ENCODE measurements at places on chromosomes 3 and 15.
A peak's percentile ranks its signal among the peaks of the same experiment; 100 is the strongest.

GRCh38 chr3:117409701-117410459 is 700.3 kb downstream of the TUSC7 start:
- no peak for ATAC-seq

DNA sequence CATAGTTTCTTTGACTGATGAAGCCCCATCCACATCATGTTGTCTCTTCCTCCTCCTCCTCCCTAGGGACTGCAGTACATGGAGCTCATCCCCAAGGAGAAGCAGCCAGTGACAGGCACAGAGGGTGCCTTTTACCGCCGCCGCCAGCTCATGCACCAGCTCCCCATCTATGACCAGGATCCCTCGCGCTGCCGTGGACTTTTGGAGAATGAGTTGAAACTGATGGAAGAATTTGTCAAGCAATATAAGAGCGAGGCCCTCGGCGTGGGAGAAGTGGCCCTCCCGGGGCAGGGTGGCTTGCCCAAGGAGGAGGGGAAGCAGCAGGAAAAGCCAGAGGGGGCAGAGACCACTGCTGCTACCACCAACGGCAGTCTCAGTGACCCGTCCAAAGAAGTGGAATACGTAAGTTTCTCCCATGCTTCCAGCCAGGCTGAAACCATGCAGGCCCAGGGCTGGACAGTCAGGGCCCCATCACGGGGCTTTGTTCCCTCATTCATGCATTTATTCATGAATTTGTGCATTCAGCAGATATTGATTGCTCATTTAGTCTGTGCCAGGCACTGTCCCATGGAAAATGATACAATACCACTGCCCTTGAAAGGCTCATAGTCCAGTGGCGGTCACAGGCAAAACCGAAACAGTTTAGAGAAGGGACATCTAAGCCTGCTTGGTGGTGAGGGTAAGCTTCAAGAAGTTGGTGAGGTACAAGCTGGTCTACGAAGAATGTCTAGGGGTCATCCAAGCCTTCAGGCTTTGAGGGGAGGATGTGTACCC is 47.1 kb downstream of the LMCD1 start:
- ATAC-seq: no peak

- no peak for ATAC-seq
Observed at GRCh38 chr3:162143180-162143579, 646.6 kb downstream of the OTOL1 start.

DNA sequence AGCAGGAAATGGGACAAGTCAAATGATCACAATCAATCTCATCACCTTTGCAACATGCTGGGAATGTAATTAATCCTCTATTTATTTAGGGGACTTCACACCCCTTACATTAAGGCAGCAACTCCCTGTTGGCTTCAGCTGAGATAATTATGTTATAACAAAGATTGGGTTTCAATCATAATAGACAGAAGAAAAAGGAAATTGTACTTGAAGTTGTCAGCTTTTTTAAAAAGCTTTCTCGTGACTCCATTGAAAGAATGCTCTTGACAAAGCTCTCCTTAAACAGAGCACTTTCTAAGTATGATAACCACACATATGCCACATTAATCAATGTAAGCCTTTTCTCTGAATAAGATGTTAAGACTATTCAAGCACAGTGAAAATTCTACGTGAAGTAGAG is 65.7 kb downstream of the SHQ1 start:
- ATAC-seq: no peak

DNA sequence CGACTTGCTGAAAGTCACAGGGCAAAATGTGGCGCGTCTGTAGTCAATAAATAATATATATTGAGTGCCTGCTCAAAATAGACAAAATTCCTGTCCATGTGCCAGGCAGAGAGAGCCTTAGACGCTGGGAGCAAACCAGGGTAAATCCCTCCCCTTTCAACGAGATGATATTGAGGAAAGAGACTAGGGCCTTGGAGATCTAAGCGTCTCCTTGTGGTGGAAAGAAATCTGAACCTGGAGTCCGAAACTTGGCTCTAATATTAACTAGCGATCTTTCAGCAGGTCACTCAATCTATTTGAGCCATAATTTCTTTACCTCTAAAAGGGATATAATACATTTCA is 348 bp upstream of the DPP8 start:
- ATAC-seq: peak; percentile 32

DNA sequence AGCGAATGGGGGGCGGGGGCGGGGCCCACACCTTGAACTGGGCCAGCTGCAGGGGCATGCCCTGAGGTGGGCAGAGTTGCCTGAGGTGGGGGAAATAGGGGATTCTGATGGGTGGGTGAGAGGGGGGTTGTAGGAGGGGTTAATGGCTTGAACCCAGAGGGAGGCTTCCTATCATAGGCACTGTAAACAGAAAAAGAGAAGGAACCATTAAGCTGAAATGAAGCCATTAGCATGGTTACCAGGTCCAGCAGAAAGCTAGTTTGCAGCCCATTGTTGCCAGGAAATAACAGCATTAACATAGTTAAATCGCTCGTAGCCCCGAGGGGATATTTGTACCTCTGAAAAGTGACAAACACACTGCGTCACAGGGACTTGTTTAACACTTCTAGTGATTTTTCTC is 29.0 kb downstream of the ETV5 start:
- no peak for ATAC-seq

DNA sequence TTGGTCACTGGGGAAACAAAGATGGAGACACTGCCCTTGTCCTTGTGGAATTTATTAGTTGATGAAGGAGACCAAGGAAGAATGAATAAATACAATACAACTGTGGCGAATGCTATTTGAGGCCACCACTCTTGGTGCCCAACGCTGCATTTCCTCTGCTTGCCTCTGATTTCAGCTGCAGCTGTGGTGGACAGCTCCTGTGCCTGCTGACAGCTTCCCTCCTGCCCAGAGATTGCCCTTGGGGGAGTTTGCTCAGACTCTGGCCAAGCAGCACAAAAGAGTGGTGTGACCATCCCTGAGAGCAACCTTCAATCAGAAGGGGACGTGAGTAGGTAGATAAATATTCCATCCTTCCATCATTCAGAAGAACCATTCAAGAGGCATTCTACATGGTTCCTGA is 64.6 kb upstream of the FHIT start:
- peak; percentile 65 for ATAC-seq

- ATAC-seq: no peak
Observed at GRCh38 chr15:61318301-61318700, 89.2 kb upstream of the RORA start.

DNA sequence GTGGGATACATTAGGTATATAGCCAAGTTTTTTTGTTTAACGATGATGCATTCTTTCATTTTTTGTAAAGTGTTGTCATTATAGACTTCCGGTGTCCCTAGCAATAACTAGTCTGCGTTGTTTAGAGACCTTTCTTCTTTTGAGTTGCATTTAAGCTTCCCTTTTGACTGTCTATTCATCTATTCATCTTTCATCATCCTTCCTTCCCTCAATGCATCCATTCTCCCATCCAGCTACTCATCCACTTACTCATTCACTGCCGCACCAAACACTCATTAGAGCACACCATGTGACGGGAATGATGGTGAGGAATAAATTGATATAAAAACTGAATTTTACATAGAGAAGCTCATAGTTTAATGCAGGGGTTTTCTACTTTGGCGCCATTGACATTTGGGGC is 32.9 kb downstream of the OR4F15 start:
- ATAC-seq: no peak

DNA sequence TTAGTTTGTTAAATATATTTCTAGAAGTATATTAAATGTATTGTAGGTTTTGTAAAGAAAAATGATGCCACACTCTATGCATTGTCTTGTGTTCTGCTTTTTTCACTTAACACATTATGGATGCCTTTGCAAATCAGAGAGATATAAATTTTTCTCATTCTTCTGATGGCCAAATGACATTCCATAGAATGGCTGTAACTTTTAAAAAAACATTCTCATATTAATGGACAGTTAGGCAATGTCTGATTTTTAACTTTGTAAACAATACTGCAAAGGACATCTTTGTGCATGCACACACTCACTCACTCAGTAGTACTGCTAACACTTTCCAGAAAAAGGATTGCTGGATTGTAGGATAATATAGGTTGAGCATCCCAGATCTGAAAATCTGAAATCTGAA is 195.9 kb downstream of the ITPR1 start:
- no peak for ATAC-seq

GRCh38 chr3:182214416-182214815 is 502.7 kb downstream of the SOX2 start:
- ATAC-seq: no peak

DNA sequence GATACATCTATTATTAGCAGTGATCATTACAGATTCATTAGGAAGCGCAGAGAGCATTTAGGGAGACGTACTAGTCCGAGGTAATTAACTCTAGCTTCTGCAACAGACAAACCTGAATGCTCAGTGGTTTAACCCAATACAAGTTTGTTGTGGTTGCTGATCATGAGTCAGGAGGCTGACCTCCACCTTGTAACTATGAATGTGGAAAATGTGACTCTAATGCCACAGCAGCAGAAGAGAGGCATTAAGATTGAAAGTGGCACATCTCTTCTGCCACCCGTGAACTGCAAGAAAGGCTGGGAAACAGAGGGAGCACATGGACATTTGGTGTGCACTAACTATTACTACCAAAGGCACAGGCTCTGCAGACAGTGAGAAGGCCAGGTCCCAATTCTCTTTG is 71.2 kb upstream of the C3orf80 start:
- ATAC-seq: no peak

DNA sequence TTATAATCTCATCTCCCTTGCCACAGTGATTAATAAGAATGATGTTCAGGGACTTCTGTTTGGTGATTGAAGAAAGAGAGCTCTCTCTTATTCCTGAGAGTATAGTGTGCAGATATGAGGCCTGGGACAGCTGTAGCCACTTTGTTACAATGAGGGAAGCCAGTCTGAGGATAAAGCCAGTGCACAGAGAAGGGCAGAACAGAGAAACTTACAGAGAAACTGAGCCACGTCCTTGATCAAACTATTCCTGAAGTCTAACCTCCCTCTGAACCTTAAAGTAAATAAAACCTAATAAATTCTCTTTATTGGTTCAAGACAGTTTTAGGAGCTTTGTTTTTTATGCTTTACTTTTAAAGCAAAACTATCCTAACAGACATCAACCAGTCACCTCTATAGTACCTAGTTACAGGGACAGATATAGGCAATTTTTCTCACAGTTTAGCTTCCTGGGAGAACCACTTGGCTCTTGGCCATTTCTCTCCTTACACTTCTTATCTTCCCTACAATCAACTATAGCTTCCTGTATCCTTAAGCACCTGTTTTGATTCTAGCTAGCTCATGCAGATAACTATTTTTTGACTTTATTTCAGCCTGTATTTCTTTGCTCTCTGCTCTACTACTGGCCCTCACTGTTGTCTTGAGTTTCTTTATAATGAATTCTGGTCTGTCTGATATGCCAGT is 284.4 kb downstream of the SHQ1 start:
- no peak for ATAC-seq

DNA sequence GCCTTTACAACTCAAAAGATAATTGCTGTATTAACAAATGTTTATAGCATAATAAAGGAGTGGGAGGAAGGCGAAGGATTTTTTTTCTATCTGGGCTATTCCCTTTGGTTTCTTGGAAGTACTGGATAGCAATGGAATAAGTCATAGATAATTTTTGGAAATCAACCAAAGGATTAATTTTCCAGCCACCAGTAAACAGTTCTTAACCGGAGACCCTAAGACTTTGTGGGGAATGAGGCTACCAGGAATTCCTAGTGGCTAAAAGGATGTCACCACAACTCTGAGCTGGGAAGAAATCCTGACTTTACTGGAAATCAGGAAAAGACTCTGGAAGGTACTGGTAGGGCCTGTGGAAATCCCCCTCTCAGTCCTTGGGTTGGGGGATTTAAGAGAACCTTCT is 138.4 kb upstream of the RARB start:
- ATAC-seq: no peak

DNA sequence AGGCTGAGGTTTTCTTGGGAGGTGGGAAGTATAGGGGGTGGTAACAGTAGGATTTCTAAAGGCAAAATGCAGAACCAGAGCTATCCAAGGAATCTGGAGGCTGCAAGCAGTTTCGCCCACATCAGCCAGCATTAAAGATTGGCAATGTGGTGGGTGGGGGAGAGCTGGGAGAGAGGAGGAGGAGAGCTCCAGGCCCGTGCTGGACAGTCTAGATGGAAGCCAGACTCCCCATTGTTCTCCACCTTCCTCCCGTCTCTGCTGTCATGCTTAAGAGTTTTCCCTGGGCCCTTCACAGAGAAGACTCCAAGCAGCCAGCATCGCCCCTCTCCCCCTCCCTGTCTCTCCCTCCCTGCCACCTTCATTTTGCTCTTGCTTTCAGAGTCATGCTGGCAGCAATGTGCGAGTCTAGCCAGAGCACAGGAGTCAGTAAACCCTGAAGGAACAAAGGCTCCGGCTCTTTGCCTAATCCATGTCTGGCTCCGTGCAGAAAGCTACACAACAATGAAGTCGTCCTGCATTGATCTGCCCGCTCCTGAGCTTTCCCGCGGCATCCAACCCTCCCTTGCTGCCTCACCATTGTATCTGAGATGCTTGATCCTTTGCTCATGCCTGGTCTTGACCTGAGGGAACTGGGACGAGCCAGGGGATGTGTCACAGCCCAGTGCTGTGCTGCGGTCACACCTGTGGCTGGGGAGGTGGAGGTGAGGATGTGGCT is 282.9 kb downstream of the NTRK3 start:
- no peak for ATAC-seq

- peak; percentile 96 for ATAC-seq
Observed at GRCh38 chr3:4741404-4742307, 237.6 kb upstream of the BHLHE40 start.

GRCh38 chr3:148221303-148221702 is 476.4 kb upstream of the AGTR1 start:
- ATAC-seq: no peak

Data from SK-N-SH treated with all-trans-retinoic acid at 6 μM for 48 hours (cell line).